CD8-positive, alpha-beta memory T cell (primary cell): ENCODE measurements at places on chromosomes 13 and 19. TPM values are rescaled to one million over a fixed set of nuclear protein-coding genes. Genes with fewer than 3 reads are reported as not detected.
A peak's percentile ranks its signal among the peaks of the same experiment; 100 is the strongest.

DNA sequence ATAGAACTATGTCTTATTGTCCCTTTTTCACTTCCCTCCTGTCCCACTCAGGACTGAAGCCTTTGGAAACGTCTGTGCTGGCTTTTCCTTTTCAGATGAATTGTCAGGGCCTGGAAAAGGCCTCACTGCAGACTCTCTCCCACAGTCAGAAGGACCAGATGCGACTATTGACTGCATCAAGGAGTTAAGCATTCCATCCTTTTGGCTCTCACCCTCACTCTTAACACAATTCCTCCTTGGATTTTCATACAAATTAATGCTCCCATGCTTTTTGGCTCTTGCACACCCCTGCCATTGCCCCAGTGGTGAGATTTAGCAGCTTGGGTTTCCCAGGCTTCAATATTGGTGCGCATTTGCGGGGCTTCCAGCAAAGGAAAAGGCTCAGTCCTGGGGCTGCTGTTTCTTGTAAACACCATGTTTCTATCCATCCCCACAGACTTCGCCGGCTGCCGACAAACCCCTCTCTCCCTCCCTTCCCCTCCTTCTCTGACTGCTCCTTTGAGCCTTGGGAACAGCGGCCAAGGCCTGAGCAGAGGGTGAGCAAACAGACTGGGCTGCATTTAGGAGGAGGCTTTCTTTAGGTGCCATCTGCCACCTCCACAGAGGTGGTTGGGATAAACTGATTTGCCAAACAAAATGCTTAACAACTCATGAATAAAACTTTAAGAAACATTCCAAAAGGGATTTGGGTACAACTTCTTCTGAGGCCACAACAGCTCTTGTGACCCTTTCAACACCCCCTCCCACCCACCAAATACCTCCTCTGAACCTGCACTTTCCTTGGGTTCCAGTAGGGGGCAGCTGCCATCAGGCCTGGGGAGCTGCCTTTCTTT is 48.6 kb upstream of the PCDH8 start:
- H3K27me3 ChIP-seq: no peaks in the 10 kb centered on the region
- no peak for DNase-seq
- H3K4me1 ChIP-seq: no peaks in the 10 kb centered on the region

DNA sequence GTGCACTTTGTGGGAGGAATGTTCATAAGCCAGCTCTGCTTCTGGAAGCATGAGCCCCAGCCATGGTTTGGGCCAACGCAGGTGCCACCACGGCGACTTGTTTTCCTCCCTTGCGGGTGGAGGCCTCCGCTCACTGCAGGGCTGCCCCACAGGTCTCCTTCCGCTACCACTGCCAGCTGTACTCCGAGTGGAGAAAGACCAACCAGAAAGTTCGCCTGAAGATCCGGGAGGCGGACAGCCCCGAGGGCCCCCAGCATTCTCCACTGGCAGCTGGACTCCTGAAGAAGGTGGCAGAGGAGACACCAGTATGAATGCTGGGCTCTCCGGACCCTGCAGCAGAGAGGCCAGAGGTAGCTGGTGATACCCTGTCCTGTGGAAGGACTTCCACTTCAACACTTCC is 6.5 kb upstream of the HNRNPM start:
- H3K27ac ChIP-seq: no peak overlapping the region
- DNase-seq: no peak
- no peaks in the 10 kb centered on the region for H3K36me3 ChIP-seq
- H3K4me3 ChIP-seq: no peak overlapping the region
- no peaks in the 10 kb centered on the region for H3K27me3 ChIP-seq

DNA sequence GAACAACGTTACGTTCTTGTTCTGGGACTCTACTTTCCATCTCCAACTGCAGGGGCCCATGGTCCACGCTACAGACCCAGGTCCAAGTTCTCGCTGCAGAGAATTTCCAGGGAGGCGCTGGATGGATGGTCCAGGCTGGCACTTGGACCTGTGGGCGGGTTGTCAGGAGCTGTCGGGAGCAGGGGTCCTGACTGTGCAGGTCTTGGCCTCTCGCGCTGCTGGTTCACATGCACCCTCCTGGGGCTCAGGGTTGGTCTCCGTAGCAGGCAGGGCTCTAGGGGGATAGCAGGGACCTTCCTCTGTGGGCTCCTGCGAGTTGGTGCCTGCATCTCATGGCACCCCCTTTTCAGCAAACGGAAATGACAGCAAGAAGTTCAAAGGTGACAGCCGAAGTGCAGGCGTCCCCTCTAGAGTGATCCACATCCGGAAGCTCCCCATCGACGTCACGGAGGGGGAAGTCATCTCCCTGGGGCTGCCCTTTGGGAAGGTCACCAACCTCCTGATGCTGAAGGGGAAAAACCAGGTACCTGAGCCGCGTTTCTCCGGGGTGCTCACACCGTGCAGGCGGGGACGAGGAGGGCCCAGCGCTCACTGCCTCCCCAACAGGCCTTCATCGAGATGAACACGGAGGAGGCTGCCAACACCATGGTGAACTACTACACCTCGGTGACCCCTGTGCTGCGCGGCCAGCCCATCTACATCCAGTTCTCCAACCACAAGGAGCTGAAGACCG is 6.6 kb downstream of the PTBP1 start:
- no peak overlapping the region for H3K4me3 ChIP-seq
- H3K27ac ChIP-seq: no peak overlapping the region
- peaks cover 57% of the 10 kb centered on the region for H3K36me3 ChIP-seq
- DNase-seq: no peak
- no peaks in the 10 kb centered on the region for H3K27me3 ChIP-seq
- H3K4me1 ChIP-seq: peaks cover 50% of the 10 kb centered on the region

- H3K36me3 ChIP-seq: no peaks in the 10 kb centered on the region
- H3K27me3 ChIP-seq: no peaks in the 10 kb centered on the region
- no peak overlapping the region for H3K4me3 ChIP-seq
- H3K27ac ChIP-seq: no peak overlapping the region
- H3K4me1 ChIP-seq: peaks cover 15% of the 10 kb centered on the region
- peak; percentile 29 for DNase-seq
These were observed 844 bp upstream of the ASPDH start for GRCh38 chr19:50514346-50515167.

DNA sequence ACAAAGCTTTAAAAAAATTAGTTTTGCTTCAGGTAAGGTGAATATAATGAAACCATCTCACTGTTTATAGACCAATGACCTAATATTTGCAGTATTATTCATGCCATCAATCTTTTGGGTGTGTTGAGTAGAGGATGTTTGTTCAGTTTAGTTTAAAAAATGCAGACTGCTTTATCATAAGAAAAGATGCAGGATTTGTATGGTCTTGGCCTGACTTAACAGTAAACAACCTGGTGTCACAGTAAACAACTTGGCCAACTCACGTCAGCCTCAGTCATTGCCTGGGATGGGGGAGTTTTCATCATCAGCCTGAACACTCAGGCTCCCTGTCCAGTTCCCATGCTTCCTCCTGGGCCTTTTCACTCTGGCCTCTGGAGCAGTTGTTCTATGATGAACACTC is 55.1 kb downstream of the LMO7 start:
- no peaks in the 10 kb centered on the region for H3K27me3 ChIP-seq
- H3K36me3 ChIP-seq: no peaks in the 10 kb centered on the region
- H3K4me1 ChIP-seq: no peaks in the 10 kb centered on the region
- H3K27ac ChIP-seq: no peak overlapping the region
- DNase-seq: no peak

DNA sequence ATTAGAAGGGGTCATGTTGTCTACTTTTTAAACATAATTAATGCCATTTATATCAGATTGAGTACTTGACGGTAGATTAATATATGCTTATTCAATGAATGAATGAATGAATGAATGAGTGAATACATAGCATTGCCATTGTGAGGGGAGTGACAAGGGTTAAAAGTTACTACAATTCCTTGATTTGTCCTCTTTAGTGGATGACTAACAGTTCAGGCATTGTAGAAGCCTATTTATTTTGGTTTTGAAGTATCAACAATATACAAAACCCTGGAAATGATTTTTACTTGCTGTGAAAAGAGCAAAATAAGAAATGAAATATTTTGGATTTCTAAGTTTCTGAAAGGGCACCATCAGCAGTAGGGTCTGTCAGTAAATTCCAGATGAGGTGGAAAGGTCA is 122.7 kb downstream of the CYSLTR2 start:
- H3K36me3 ChIP-seq: no peaks in the 10 kb centered on the region
- no peak overlapping the region for H3K4me3 ChIP-seq
- no peak overlapping the region for H3K27ac ChIP-seq
- no peaks in the 10 kb centered on the region for H3K4me1 ChIP-seq
- no peak for DNase-seq

DNA sequence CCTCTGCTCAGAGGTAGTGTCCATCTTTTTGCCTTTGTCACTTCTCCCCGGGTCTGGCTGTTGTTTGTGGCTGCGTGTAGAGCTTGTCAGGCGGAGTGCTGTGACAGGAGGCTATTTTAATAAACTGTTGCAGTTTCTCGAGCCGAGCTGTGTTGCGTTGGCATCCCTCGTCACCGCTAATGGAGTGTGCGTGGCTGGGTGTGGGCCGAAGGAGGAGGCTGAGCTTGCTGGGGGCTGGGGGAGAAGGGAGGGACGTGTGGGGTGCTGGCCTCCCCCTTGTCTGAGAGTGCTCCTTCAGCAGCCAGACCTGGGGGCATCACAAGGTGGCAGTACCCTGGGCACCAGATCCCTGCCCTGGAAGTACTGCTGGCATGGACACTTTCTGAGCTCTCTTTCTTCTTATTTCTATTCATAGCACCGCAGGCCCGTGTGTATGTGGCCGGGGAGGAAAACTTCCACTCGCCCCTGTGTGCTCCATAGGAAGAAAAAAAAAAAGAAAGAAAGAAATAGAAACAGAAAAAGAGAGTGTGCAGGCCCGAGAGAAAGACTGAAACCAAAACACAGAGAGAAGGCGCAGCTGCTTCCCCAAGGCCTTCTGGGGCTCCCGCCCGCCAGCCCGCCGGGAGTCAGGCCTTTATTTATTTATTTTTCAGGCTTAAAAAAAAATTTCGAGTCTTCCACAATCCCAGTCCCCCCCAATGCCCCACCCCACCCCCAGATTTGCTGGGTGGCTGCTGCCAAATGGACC is 27.0 kb downstream of the NFIX start:
- H3K36me3 ChIP-seq: no peaks in the 10 kb centered on the region
- no peak overlapping the region for H3K4me3 ChIP-seq
- DNase-seq: no peak
- peaks cover 21% of the 10 kb centered on the region for H3K27me3 ChIP-seq

RGL3 gene
- total RNA-seq: not detected

LGALS7B gene
- total RNA-seq: not detected

ANGPTL4 gene
- not detected for total RNA-seq

BST2 gene
- 116 TPM for total RNA-seq

RETN gene
- not detected for total RNA-seq
